ENCODE measurements at places on chromosomes 4 and X.
A peak's percentile ranks its signal among the peaks of the same experiment; 100 is the strongest.

GRCh38 chr4:37165844-37166243 is 78.7 kb upstream of the NWD2 start:
- DNase-seq: no peak

GRCh38 chr4:114527637-114528036 is 71.0 kb upstream of the UGT8 start:
- no peak for DNase-seq

DNA sequence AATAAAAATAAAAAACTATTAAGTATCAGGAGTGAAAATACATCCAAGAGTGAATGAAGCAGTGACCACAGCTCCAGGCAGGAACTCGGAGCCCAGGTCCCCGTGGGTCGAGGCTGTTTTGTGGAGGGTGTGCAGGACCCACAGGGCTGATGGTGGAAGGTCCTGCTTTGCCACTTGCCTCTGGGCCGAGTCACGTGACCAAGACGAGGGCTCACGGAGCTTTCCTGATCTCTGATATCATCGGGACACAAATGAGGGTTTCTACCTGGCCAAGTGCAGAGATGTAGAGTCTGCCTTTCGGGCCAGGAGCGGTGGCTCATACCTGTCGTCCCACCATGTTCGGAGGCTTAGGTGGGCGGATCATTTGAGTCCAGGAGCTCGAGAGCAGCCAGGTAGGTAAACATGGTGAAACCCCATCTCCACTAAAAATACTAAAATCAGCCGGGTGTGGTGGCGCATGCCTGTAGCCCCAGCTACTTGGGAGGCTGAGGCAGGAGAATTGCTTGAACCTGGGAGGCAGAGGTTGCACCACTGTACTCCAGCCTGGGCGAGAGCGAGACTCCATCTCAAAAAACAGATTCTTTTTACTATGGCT is 7.2 kb downstream of the SLC25A6 start:
- DNase-seq: no peak

DNA sequence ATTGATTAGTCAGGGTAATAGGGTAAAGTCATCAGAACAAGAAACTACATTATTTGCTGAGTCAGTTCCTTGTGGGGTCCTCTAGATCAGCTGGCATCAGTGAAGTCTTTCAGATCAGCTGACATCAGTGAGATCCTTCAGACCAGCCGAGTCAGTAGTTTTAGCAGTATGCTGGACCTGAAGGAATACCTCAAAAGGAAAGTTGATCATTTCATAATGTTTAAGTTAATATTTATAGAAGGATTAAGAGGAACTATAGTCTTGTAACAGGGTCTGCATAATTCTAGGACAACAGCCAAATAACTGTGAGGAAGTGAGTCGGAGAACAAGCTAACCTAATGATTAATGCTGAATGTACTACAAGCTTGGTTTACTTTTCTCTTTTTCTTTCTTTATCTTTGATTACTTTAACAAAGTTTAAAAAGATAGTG is 958 bp upstream of the UGT2B7 start:
- DNase-seq: no peak

- DNase-seq: no peak
These were observed 21.1 kb upstream of the RHOXF1 start for GRCh38 chrX:120136840-120137239.

DNA sequence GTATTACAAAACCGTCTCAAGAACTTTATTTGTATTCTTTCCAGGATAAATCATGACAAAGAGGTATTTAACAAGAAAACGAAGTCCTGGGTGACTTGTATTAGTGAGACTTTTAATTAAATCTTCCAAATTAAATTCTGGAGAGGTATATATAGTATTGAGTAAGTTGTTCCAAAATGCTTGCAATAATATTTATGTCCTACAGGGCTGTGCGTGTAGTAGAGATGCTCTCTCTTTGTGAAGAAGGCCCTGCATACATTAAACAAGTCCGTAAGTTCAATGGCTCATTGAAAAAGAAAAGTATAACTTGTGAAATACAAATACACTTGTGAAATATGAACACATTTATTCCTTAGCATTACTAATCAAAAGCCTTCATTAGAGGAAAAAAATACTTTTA is 211.4 kb downstream of the ARHGAP24 start:
- DNase-seq: no peak

GRCh38 chrX:68749426-68749825 is 79.4 kb upstream of the EFNB1 start:
- no peak for DNase-seq

- DNase-seq: no peak
These were observed 4.6 kb upstream of the SOWAHD start for GRCh38 chrX:119753639-119754257.

GRCh38 chrX:20653070-20653469 is 386.4 kb upstream of the RPS6KA3 start:
- DNase-seq: no peak

- DNase-seq: no peak
These were observed 502.3 kb upstream of the DIAPH2 start for GRCh38 chrX:96182366-96182765.

- DNase-seq: no peak
These were observed 341.3 kb downstream of the ADGRL3 start for GRCh38 chr4:61541459-61541858.

DNA sequence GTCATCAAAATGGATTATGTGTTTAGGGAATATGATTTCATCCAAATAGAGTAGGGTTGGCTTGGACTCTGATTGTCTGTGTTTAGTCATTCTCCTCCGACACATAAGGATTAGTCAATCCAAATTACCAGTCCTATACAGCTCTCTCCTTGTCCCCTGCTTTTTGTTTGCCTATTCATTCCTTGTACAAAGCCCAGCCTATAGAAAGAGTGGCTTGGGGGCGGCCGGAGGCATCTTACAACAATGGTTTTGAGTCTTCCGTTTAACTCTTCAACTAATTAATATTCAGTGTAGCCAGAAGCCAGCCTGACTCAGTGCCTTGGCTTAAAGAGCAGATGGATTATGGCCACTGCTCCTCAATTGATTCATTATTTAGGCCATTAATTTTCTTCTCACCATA is 796.6 kb upstream of the POU3F4 start:
- DNase-seq: no peak

GRCh38 chrX:123603491-123603890 is 129.4 kb downstream of the THOC2 start:
- DNase-seq: no peak

DNA sequence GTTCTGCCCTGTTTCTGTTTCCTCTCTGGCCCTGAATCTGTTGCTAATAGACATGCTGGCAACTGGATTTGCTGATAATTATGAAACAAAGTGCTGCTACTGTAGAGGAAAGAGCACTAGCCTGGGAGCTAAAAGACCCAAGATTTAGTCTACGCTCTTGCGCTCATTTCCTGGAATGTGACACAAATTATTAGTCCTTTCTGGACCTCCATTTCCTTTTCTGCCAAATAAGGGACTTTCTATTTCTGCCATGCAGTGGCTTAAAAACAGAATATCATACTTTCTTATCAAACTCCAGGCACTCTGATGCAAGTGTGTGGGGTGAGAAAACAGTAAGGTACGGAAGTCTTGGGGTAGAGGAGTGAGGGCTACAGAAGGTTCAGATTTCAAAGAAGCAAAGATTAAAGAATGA is 48.3 kb upstream of the GPR174 start:
- no peak for DNase-seq

DNA sequence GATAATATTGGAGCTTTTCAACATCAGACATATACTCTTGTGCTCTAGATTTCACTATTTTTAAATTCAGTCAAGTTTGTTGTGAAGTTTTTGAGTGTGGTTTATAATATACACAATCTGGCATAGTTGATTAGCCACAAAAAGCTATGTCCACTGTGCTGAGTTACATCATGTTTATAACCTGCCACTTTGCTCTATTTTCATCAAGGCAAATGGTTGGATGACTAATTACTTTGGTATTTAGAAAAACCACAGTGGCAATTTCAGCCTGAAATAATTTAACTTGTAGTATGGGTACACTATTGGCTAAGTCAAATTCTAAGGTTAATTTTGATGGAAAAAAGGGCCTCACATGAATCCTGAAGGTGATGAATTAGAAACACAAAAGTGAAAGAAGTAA is 262.6 kb downstream of the C4orf33 start:
- no peak for DNase-seq

- DNase-seq: no peak
These were observed 14.8 kb downstream of the FAM9B start for GRCh38 chrX:9019151-9019550.

GRCh38 chrX:23766650-23767551 is 16.1 kb upstream of the SAT1 start:
- DNase-seq: no peak

- DNase-seq: no peak
These were observed 22.9 kb downstream of the PABPC4L start for GRCh38 chr4:134178706-134179105.

DNA sequence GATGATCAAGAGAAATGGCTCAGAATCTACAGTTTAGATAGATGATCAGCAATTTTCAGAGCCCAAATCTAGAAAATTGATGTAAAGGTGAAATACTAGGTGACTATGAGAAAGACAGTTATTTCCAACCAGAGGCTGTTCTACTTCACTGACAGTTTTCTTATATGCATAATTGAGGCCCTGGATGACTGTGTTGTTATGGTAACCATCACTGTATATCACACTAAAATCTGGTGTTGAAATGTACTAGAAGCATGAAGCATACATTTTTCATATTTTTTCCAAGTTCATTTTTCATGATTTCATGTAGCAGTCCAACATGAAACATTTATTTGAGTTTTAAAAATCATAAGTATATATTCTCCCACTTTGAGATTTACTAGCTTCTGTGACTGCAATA is 87.4 kb downstream of the ATXN3L start:
- no peak for DNase-seq

DNA sequence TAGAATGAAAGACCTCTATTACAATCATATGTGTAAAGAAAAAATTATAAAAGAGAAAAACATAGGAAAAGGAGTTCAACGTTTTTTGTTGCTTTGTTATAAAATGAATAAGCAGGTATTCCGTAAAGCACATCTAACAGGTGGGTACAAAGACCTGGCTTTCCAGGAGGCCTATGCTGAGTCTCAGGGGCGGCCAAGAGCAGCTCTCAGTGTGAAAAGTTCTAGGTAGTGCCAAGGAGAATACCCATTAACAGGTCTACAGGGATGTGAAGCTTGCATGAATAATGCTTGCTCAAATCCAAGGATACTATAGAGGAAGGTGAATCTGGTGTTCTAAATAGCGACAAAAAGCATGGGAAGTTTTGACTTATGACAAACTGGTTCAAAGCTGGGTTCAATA is 944.4 kb downstream of the PDHA2 start:
- DNase-seq: no peak

DNA sequence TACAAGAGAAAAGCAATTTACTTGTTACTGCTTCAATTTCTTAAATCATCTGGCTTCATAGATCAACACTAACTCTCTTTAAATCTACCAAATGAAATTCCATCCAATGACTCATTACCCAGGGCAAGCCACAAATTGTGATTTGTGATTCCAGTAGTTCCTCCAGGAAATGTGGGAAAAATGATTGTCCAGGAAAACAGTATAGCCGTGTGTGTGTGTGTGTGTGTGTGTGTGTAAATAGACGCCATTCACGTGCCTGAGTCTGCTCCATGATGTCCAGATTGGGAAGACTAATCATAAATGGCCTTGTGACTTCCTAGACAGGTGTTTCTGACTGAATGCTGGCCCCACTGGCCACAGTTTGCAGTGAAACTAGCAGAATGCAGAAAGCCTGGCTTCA is 121.3 kb downstream of the HS6ST2 start:
- no peak for DNase-seq

DNA sequence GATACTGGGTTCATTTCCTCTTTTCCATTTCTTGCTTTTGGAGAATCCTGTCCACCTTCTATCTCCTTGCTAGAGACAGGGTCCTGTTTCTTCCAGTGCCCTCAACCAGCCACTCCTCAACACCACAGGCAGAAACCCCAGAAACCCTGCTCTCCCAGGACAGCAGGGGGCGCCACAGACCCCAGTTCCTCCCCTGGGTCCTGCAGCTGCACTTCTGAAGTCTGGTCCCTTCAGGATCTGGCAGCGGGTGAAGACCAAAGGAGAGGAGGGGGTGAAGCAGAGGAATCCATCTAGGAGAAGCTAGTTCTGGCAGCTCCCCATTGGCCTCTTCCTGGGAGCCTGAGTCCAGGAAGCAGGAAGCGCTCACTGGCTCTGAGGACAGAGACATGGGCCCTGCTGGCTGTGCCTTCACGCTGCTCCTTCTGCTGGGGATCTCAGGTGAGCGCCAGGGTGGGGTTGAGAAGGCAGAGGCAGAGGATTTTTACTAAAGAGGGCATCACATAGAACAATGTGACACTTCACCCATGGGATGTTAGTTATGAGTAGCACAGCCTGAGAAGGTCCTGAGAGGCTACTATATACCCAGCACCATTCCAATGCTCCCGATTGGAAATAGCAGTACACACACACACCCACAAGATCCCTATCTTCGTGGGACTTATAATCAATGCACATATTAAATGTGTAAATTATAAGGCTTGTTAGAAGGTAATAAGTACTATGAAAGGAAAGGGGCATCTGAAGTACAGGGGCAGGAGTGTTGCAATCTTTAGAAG is at the start of gene PRSS48:
PRSS48 (plus strand) TSS at position 375 of the 776 bp plus-strand sequence; CDS start at position 387, 12 bp downstream.
- peak; percentile 39 for DNase-seq

GRCh38 chrX:1487401-1487800 is 34.7 kb upstream of the ASMTL start:
- DNase-seq: no peak

DNA sequence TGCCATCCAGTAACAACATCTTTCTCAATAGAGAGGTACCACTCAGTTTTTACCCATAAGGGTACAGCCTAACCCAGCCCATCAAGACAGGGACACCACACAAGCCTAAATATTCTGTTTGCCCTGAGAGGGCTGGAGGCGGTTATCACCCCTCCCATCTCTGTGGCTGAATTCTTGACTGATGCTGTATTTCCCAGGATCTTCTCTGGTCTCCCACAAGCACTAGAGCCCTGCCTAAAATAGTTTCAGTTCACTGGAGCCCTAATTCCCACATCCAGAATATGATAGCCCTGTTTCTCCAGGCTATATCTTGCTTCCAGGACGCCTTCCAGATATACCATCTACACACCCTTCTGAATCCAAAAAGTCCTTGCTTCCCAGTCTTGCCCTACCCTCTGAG is 91.6 kb upstream of the NMU start:
- no peak for DNase-seq

DNA sequence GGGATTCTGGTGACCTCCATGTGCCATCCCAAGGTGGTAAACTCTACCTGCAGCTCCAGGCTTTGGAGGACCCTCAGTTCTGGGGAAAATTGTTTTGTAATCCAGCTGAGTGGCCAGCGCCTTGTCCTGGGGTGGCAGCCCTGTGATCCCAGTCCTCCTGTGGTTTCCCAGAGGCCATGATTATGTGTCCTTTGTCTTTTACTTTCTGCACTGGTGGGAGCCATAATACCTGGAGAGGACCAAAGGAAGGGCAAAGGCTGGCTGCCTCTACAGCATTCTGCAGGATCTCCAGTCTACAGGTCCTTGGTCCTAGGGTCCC is 64.0 kb downstream of the NBDY start:
- DNase-seq: no peak

- DNase-seq: no peak
These were observed 18.8 kb downstream of the SLC7A11 start for GRCh38 chr4:138223231-138223910.
